ENCODE measurements at places on chromosomes 11 and 22.

DNA sequence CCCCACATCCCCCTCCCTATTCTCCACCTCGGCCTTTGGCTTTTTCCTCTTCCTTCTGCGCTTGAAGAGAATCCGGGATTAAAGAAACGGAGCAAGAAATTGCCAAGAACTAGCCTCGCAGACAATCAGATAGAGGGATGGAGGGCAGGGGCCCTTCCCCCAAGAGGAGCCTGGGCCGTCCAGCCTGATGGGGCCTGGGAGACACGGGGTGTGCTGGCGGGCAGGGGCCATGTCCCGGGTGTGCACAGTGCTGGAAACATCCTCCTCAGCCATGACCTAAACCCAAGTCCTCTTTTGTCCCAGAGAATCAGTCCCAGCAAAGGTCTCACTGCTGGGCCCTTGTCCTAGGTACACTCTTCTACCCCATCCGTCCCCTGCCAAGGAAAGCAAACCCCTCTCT lies 47.7 kb upstream of the LMO1 start:
- no peak for DNase-seq

DNA sequence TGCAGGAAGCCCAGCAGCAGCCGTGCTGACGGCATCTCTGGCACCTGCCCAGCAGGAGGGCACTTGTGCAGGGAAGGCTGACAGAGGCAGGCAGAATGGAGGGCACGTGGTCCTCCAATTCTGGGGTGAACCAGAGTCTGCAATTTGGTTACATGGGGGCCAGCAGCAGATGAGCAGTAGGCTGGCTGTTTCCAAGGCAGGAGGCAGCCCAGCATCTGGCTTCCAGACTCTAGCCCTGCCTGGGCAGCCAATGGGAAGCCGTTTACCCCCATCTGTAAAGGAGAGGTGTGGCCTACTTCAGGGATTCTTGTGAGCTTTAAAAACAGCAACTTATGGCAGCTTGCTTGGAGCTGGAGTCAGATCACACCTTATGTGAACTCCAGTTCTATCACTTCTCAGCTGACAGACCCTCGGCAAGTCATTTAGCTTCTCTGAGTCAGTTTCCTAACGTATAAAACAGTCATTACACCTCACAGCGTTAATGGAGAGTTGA lies 27.9 kb upstream of the RASL10A start:
- no peak for DNase-seq

GRCh38 chr11:74299015-74299414 lies 12.4 kb downstream of the P4HA3 start:
- no peak for DNase-seq

- DNase-seq, result no peak
Observed at GRCh38 chr22:47206164-47206563, 443.7 kb downstream of the TBC1D22A start.

Data from left renal cortex interstitium (tissue), 4 donors.